Hepatocyte (in vitro differentiated cells): ENCODE measurements at places on chromosomes 4 and X. TPM values are rescaled to one million over a fixed set of nuclear protein-coding genes. Genes with fewer than 3 reads are reported as not detected.

DNA sequence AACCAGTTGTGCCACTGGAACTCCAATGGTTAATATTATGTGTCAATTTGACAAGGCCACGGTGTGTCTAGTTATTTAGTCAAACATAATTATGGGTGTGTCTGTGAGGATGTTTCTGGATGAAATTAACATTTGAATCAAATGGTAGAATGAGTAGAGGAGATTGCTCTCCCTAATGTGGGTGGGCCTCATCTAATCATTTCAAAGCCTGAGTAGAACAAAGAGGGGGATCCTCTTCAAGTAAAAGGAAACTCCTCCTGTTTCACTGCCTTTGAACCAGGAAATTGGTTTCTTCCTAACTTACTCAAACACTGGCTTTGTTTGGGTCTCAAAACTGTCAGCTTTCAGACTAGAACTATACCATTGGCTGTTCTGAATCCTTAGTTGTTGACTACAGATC, 1692.1 kb downstream of the PCDH19 start:
- DNase-seq = no peak

DNA sequence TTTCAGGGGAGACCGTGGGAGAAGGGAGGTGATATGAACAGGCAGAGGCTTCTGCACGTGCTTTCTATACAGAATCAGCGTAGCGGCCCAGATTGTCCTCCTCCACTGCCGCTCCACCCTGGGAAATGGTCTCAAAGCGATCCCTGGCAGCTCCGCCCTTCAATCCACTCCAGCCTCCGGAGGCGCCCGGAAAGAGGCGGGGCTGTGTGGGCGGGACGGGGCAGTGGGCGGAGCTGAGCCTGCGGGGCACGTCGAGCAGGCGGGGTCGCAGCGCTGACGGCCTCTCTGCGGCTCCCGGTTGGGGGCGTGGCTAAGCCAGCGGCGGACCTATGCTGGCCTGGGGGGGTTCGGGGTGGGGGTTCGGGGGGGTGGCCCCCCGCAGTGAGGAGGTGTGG, 210 bp upstream of the SMIM10L2A start:
- peak; percentile 91 for DNase-seq

ASB12 gene
- total RNA-seq = 0.68 TPM in 1 of 2 replicates, not detected in the other

GRCh38 chr4:78418406-78418805, 133.2 kb upstream of the ANXA3 start:
- DNase-seq = no peak

VCX3A gene
- total RNA-seq = 0.53 TPM in 1 of 2 replicates, not detected in the other

ETDB gene
- total RNA-seq = not detected in 2 replicates
